Body of pancreas (tissue), 4 donors: ENCODE measurements at places on chromosomes 7 and 10. TPM values are rescaled to one million over a fixed set of nuclear protein-coding genes. Genes with fewer than 3 reads are reported as not detected.

The ANKRD26 gene
- total RNA-seq, result 10.1 TPM

The FGFR2 gene
- 78.1 TPM for total RNA-seq

The DGKI gene
- not detected for total RNA-seq

The TM9SF3 gene
- total RNA-seq, result 75.2 TPM

The PTEN gene
- total RNA-seq, result 105 TPM

The H2BK1 gene
- total RNA-seq, result not detected

The PNLIPRP1 gene
- total RNA-seq, result 3,318 TPM

The SUN3 gene
- total RNA-seq, result not detected

The ZNF727 gene
- total RNA-seq, result 8.2 TPM

The SPOCK2 gene
- total RNA-seq, result 7.3 TPM

The BICC1 gene
- total RNA-seq, result 42.0 TPM

The FOXI2 gene
- not detected for total RNA-seq

The ZNF365 gene
- total RNA-seq, result 1.0 TPM

The CYP3A7 gene
- not detected for total RNA-seq

The MALRD1 gene
- total RNA-seq, result 0.26 TPM

The LRIT1 gene
- total RNA-seq, result not detected

The PLAU gene
- 1.6 TPM for total RNA-seq

The GATA3 gene
- 0.66 TPM for total RNA-seq

The ADARB2 gene
- total RNA-seq, result 8.0 TPM

The FAM25A gene
- not detected for total RNA-seq

The CUX1 gene
- 42.0 TPM for total RNA-seq

The PRSS2 gene
- 15,993 TPM for total RNA-seq

The GIGYF1 gene
- total RNA-seq, result 49.4 TPM

The METTL27 gene
- 2.1 TPM for total RNA-seq

The STAMBPL1 gene
- 26.7 TPM for total RNA-seq

The NPY gene
- 8.6 TPM for total RNA-seq

The FAM25C gene
- not detected for total RNA-seq

The SHH gene
- 0.78 TPM for total RNA-seq

The KLF14 gene
- 1.6 TPM for total RNA-seq

The MYO3A gene
- total RNA-seq, result 3.4 TPM

The AGBL3 gene
- 2.6 TPM for total RNA-seq

The VIPR2 gene
- 10.9 TPM for total RNA-seq

The CALCR gene
- not detected for total RNA-seq

The BRAF gene
- 51.1 TPM for total RNA-seq

The ENO4 gene
- total RNA-seq, result not detected

The AKR1C4 gene
- 1.0 TPM for total RNA-seq

The CRYGN gene
- total RNA-seq, result not detected

The GPR15LG gene
- total RNA-seq, result not detected

The COPG2 gene
- total RNA-seq, result 14.5 TPM

The MKX gene
- total RNA-seq, result 1.6 TPM

The SGPL1 gene
- 36.3 TPM for total RNA-seq

The FGL2 gene
- total RNA-seq, result 9.1 TPM

The MPP7 gene
- 12.2 TPM for total RNA-seq

The NEUROD6 gene
- not detected for total RNA-seq

The RAPGEF5 gene
- 151 TPM for total RNA-seq

The DNAH11 gene
- 0.99 TPM for total RNA-seq
